ENCODE measurements at places on chromosomes 16 and 17. TPM values are rescaled to one million over a fixed set of nuclear protein-coding genes. Genes with fewer than 3 reads are reported as not detected.

The CACNG4 gene
- total RNA-seq = not detected

DNA sequence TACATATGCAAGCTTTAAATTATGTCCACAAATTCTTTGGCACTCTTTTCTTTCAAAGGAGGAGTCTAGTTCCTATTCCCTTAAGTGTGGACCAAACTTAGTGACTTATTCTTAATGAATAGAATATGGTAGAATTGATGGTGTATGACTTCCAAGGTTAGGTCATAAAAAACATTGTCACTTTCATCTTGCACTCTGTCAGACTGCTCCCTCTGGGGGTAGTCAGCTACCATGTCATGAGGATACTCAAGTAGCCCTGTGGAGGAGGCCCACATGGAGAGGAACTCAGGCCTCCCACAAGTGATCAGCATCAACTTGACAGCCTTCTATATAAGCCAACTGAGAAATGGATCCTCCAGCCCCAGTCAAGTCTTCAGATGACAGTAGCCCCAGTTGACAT is 58.0 kb upstream of the SCNN1B start:
- no peak for DNase-seq
- no peaks in the 10 kb centered on the region for H3K4me1 ChIP-seq
- peaks cover 3% of the 10 kb centered on the region for H3K27me3 ChIP-seq
- H3K27ac ChIP-seq = no peak overlapping the region

DNA sequence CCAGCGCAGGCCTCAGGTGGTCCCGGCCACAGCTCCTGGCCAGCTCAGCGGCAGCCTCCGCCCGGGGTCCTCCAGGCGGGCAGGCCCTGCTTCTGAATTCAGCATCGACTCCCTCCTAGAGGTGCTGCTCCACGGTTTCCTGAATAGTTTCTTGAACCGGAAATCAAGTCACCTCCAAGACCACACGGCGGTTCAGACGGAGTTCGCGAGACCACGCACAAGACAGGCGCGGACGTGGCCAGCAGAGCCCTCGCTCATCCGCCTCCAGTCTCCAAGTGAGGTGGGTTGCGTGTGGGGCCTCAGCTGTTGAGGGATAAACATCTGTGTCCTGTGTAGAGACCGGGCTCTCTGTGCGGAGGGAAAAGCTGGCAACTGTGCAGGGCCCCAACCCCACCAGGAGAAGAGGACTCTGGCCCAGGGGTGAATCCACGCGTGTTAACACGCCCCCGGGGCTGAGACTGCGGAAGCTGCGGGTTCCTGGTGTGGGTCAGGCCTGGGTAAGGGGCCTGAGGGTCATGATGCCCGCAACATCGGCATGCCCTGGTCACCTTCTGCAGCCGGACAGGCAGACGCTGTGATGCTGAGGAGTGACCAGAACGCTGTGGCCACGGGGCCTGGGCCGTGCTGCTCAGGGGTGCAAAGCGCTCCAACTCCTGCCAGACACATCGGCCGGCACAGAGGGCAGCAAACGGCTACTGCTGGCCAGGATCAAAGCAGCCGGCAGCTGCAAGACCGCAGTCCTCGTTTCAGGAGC is 55.0 kb upstream of the METRNL start:
- H3K27me3 ChIP-seq = peaks cover 3% of the 10 kb centered on the region
- peak; percentile 47 for DNase-seq
- peaks cover 21% of the 10 kb centered on the region for H3K4me1 ChIP-seq
- peak overlapping the region; percentile 17 for H3K4me3 ChIP-seq

- peaks cover 11% of the 10 kb centered on the region for H3K4me1 ChIP-seq
- no peak for DNase-seq
- no peak overlapping the region for H3K27ac ChIP-seq
- no peak overlapping the region for H3K4me3 ChIP-seq
- H3K27me3 ChIP-seq = peaks cover 2% of the 10 kb centered on the region
- H3K36me3 ChIP-seq = peaks cover 3% of the 10 kb centered on the region
Observed at GRCh38 chr17:76106703-76107102, 3.1 kb upstream of the EXOC7 start.

- no peaks in the 10 kb centered on the region for H3K4me1 ChIP-seq
- H3K27ac ChIP-seq = no peak overlapping the region
- peaks cover 11% of the 10 kb centered on the region for H3K27me3 ChIP-seq
- no peaks in the 10 kb centered on the region for H3K36me3 ChIP-seq
- DNase-seq = no peak
Observed at GRCh38 chr17:30200106-30200505, 35.4 kb downstream of the SLC6A4 start.

All from activated naive CD8-positive, alpha-beta T cell treated with anti-CD3 and anti-CD28 coated beads, Interleukin-2, amount 10 ng/mL, durations not matched to agents 7 days and 5 days (primary cell).